Activated naive CD4-positive, alpha-beta T cell treated with anti-CD3 and anti-CD28 coated beads, Interleukin-2, amount 50 U/mL, for 72 hours (primary cell): ENCODE measurements at places on chromosomes 5 and 9. TPM values are rescaled to one million over a fixed set of nuclear protein-coding genes. Genes with fewer than 3 reads are reported as not detected.

DNA sequence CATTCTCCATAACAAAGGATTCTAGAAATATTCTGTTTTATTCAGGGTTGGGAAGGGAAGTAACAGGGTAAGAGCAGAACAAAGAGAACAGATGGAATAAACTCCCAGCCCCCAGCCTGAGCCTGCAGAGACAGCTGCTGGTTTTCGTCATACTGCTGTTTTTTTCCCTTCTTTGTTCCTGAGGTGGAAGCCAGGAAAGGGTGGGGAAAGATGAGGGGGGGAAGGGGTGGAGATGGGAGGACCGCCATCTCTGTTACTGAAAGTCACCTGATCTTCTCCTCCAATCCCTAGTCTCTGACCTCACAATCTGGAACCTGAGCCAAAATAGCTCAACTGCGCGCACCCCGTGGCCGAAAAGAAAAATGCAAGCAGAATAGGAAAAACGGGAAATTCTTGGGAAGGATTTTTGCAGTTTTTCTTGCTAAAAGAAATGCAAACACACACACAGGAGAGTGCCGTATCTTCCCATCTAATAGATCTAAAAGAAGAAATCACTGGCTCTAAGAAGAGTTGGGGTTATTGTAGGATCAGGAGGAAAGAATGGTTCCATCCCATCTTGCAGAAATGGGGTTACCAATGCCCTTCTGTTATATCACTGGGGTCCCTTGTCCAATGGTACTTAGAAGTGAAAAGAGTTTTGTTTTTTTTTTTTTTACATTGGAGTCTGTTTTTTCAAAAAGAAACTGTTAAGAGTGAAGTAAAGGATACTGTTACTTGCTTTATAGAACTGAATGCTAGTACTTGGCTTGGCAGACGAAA, 57.9 kb downstream of the DIAPH1 start:
- DNase-seq, result no peak

DNA sequence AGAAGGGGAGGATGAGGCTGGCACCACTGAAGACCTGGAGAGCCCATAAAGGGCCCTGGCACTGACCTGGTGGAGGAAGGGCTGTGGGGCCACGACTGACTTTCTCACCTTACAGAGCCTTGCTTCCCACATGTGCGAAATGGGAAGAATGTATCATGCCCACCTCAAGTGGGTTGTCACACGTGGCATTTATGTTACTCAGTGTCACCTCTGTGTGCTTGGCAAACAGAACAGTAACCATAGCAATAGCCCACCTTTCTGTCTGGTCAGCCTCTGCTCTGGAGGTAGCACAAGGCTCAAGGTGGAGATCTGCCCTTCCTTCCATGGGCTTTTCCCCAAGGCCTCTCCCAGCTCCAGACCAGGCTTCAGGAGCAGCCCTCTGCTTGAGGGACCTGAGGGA, 16.7 kb downstream of the TCF7 start:
- no peak for DNase-seq

The TRIP13 gene
- total RNA-seq, result 25.5 TPM

DNA sequence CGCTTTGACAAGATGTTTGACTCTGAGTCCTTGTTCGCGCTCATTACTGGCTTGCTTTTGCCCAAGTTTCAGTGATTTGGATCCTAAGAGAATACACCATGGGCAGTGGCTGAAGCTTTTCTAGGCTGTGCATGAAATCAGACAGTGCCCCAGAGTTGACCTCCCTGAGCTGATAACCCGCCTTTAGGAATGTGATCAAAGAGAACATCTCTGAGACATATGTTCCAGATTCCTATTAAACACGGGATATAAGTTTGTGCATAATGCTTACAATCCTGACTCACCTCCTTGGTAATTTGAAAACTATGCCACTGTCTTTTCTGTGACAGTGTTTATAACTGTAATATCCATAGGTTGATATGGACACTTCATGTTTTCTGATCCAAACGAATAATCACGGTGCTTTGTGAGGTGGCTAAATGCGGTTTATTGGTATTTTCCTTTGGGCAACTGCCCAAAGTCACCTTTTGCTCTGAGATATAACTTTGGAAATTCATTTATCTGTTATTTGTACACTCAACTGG, 732.9 kb downstream of the MTRR start:
- no peak for DNase-seq

The HTR4 gene
- not detected for total RNA-seq

DNA sequence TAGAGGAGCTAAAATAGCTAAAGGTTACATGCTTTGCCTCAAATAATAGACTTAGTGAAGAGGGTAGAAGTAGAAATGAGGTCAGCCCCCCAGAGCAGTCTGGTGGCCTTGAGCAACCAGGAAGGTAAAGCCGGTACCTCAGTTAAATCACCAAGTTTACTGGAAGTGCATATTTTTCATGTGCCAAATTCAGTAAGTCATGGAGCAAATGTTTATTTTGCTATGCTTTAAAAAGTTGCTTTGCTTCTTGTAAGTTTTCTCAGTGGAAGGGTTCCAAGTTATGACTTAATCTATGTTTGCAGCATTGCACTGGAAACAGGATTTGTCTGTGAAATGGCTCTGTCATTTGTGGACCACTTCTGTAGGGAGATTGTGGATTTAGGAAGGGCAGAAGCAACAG, 256.7 kb downstream of the ARRDC3 start:
- DNase-seq, result no peak

The CDH6 gene
- total RNA-seq, result not detected

GRCh38 chr5:16723821-16724220, 107.0 kb upstream of the RETREG1 start:
- DNase-seq, result no peak
